Activated CD4-positive, alpha-beta T cell treated with anti-CD3 and anti-CD28 coated beads, Interleukin-2, amount 50 U/mL, for 48 hours (primary cell): ENCODE measurements at places on chromosomes 2 and 18.
A peak's percentile ranks its signal among the peaks of the same experiment; 100 is the strongest.

DNA sequence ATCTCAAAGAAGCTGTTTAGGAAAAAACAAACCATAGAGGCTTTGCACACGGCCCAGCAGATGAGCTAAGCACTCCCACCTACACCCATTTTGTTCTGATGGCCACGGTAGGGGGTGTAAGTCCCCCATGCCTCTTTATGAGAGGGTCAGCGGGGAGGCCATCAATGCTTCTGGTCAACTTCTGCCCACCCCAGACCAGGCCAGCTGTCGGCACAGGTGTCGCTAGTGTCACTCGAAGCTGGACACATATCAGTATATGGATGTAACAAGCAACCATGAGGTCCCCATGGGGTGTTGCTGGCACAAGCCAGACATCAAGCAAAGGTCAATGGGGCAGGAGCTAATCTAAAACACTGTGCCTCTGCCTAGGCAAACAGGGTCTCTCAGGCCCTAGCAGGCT, 23.7 kb upstream of the SLC35F6 start:
- no peak for DNase-seq

- no peak for DNase-seq
These were observed 53.3 kb upstream of the GULP1 start for GRCh38 chr2:188238386-188238785.

- DNase-seq: no peak
These were observed 20.8 kb upstream of the VIT start for GRCh38 chr2:36675579-36676282.

DNA sequence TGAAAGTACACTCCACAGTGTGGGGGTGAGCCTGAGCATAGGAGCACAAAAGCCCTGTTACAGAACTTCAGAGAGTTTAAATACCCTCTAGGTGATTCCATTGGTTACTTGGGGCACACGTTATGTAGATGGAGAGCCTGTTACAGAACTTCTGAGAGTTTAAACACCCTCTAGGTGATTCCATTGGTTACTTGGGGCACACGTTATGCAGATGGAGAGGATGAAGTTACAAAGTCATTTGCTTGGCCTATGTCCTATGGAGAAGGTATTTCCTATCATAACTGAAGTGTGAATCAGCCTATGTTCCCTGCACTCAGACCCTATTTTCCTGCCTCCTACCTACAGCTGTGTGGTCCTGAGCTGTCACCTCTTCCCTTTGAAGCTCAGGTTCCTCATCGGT, 3.8 kb upstream of the CAPN10 start:
- no peak for DNase-seq

- no peak for DNase-seq
These were observed 90.4 kb downstream of the TMEM247 start for GRCh38 chr2:46569766-46570165.

- DNase-seq: no peak
These were observed 124.8 kb downstream of the DTNA start for GRCh38 chr18:34834897-34835296.

- DNase-seq: no peak
These were observed 81.1 kb upstream of the SLC39A10 start for GRCh38 chr2:195575879-195576401.

- DNase-seq: no peak
These were observed 10.9 kb downstream of the INO80D start for GRCh38 chr2:206075113-206075512.

GRCh38 chr2:2328848-2329247, 2.2 kb downstream of the MYT1L start:
- peak; percentile 1 for DNase-seq

DNA sequence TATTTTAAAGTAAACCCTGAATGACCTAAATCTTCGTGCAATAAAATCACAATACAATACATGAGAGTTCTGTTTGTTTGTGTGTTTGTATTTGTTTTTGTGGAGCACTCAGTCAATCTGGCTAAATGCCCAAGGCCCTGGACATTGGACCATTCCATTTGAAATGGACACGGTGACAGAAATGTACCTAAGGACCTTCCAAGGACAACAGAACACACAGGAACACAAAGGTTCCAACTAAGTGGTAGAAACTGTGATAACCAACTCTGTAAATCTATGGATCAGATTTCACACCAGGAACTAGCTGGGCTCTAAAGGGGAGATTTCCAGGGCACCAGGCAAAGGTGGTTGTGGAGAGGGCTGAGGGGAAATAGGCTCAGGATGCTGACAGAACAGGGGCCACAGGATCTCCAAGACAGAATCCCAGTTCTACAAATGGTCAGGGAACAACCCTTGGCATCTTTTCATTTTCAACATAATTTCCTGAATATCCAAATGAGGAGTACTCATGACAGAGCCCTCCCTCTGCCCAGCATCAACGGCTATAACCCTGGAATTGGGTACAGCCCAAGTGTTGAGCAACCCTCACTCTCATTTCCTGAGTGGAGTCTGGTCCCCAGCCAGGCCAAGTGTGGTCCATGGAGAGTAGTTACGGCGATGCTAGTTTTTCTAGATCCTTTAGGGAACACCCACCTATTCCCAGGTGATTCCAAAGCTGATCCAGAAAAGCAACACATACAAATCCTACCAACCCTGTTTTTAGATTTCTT, 78.4 kb downstream of the NCKAP5 start:
- no peak for DNase-seq

GRCh38 chr2:126635281-126635680, 20.7 kb upstream of the GYPC start:
- DNase-seq: no peak

- DNase-seq: no peak
These were observed 51.4 kb upstream of the EML6 start for GRCh38 chr2:54671875-54672589.

- no peak for DNase-seq
These were observed 9.0 kb downstream of the ERFE start for GRCh38 chr2:238167761-238168160.

DNA sequence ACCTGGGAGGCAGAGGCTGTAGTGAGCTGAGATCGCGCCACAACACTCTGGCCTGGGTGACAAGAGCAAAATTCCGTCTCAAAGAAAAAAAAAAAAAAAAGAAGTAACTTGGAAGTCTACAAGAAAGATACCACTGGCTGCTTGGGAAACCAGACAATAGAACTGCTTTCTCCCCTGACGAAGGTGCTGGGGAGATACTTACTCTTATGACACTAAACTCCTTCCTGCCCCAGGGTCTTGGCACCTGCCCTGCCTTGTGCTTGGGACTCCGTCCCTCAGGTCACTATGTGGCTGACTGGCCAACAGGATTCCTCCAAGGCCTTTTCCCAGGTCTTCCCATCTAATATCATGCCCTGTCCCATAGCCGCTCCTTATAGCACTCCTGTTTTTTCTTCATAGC, 30.7 kb downstream of the INPP5D start:
- no peak for DNase-seq
